ENCODE measurements at places on chromosomes 3 and 15.

DNA sequence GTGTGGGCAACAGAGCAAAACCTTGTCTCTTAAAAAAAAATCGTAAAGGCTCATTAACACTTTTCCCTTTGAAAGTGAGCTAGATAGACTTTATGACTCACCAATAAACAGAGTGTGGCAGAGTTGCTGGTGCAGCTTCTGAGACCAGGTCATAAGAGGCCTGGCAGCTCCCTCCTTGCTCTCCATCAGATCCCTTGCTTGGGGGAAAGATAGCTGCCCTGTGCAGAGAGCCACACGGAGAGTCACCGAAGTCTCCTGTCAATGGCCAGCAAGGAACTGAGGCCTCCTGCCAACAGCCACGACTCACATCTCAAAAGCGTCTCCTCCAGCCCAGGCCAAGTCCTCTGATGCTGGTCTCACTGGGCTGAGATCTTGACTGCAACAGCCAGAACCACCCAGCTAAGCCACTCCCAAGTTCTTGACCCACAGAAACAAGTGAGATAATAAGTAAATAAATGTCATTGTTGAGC, 8.7 kb upstream of the GP9 start:
- DNase-seq = no peak

GRCh38 chr3:101423984-101424888, 88.8 kb downstream of the SENP7 start:
- no peak for DNase-seq

DNA sequence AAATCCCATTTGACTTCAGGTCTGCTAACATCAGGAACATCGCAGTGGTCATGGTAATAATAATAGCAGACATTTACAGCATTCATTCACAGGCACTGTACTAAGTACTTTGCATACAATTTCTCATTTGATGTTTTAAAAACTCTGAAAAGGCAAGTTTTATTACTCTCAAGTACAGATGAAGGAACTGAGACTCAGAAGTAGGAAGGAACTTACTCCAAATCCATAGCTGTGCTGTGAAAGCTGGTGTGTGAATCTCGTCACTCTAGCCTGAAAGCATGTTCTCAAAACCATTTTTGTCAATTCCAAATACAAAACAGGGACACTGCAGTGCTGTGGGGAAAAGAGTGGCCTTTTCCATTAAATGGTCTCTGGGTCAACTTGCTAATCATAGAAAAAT, 179.9 kb downstream of the FAM43A start:
- DNase-seq = no peak

DNA sequence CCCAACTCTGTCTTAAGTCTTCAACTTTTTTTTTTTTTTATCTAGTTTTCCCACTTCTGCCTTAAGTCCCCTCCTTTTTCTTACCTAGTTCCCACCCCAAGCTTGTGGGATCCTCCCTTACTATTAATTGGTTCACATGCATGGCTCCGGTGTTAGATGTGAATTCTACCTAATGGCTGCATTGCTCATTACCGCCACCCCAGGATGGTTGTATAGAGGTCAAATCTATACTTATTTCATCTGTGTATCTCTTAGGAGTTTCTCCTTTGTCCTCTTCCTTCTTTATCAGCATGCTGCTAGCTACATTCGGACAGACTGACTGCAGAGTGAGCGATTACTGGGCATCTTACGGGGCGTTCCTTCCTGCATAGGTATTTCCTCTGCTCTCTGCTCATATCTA, 605.7 kb upstream of the GRM7 start:
- no peak for DNase-seq

- no peak for DNase-seq
These were observed 20.9 kb downstream of the IL12A start for GRCh38 chr3:160009525-160009924.

GRCh38 chr3:82274897-82275296, 513.5 kb upstream of the GBE1 start:
- DNase-seq = no peak

DNA sequence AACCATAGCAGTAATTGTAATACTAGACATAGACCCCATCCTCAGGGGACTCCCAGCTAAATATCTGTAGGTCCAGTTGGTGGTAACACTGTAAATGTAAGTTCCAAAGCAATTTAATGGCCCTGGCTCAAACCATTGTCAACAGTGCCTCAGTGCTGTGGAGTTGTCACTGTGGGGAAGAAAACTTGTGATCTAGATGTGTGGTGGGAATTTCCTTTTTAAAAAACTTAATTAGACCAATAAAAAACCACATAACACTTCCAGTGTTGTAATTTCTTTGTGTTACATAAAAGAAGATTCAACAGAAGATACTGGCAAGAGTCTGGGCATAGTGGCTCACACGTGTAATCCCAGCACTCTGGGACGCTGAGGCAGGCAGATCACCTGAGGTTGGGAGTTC, 138.6 kb upstream of the UMPS start:
- no peak for DNase-seq

- DNase-seq = no peak
These were observed 19.0 kb downstream of the CSPG4 start for GRCh38 chr15:75693501-75694240.

DNA sequence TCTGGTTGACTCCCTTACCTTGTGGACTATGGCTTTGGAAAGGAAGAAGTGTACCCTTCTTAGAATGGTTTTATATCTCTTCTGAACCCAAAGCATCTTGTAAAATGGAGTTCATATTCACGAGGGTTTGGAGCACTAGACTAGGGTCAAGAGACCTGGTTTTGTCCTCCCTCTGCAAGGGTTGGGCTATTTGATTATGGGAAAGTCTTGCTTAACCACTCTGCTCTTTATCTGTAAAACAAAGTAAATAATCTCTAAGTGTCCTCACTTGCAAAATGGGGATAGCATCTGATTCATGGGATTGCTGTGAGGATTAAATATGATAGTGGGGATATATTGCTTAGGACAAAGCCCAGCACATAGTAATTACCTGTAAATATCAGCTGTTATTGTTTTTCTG, 17.9 kb upstream of the SLC2A2 start:
- DNase-seq = no peak

DNA sequence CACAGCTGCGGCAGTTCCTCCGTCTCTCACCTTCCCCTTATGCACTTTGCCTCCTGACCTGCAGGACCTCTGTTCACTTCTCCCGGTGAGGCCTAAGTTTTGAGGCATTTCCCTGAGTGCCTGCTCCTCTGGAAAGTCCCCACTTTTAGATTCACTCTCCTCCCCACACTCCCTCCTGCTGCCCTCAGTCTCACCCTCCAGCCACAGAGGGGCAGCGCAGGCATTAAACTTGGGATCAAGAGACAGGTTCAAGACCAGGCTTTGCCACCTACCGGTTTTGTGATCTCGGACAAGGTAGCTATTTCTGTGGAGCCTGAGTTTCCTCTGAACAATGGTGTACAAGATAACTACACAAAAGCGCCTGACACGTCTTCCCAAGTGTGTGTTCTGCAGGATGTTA, 19.4 kb downstream of the SLC6A11 start:
- no peak for DNase-seq

DNA sequence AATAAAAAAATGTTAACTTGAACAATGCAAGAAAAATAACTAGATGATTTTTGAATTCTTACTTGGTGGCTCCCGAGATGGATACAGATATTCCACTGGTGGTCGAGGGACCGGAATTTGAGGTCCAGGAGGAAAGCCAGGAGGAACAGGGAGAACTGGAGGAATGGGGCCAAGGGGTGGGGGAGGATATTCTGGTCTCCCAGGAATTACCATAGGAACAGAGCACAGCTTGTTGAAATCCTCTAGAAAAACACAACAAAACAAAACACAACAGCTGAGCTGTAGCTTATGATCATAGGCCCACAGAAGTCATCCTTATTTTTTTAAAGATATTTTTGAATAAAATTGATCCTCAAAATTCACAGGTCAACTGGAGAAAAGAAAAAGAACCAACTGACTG, 129.4 kb downstream of the FBN1 start:
- no peak for DNase-seq

DNA sequence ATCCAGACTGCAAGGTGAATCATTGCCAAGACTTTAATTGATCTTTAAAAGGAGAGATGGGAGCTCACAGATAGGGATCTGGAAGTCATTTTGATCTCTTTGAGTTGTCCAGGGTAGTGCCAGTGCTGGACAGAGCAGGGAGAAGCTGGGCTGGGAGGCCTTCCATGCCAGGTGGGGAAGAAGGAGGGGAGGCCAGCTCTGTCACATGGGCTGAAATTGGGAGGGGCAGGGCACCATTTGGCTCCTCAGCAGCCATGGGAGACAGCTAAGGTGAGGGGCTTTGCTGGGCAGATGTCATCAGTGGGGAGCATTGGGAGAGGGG, 23.4 kb downstream of the SMAD6 start:
- DNase-seq = no peak

GRCh38 chr3:192959773-192960172, 42.1 kb upstream of the MB21D2 start:
- no peak for DNase-seq

DNA sequence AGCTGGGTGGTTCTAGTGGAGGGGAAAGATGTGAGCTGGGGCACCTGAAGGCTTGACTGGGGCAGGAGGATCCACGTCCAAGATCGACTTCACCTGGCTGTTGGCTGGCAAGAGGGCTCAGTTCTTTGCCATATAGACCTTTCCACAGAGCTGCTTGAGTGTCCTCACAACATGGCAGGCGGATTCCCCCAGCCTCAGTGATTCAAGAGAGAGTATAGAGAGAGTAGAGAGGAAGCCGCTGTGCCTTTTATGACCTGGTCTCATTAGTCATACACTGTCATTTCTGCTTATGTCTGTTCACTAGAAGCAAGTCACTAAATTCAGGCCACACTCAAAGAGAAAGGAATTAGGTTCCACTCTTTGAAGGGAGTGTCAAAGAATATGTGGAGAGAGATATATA, 101.6 kb downstream of the APBA2 start:
- DNase-seq = no peak

DNA sequence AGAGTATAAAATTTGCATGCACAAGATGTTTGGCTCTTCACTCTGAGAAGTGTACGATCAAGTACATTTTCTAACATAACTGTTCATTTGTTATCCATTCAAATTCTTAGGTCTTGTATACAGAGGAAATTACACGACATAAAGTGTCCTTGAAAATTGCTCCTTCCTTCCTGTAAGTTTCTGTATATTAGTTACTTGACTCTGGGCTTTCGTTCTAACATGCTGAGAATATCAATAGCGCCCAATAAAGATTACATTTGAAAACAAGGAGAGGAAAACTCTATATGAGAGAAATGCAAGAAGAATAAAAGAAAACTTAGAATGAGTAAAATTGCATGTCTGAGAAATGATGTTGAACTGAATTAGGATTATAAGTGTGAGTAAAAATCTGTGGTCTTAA, 722.5 kb upstream of the CADM2 start:
- DNase-seq = no peak

GRCh38 chr15:73660455-73660854, 23.7 kb upstream of the CD276 start:
- no peak for DNase-seq

GRCh38 chr15:60340207-60340921, 57.4 kb downstream of the ANXA2 start:
- DNase-seq = no peak

DNA sequence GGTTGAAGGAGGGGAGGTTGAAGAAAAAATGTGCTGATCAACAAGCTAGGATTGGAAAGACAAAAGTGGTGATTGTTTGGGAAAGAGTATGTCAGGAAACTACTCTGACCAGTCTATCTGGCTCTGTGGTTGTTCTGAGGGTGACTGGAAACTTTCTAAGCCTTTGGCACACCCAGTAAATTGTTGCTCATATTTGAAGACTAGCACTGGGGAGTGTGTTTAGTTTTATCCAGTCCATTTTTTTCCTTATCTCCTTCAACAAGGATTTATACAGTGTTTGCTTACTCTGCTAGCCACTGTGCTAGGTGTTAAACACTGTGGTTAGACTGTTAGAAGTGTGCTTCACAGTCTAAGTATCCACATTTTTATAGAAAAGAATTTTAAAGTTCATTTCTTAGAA, 28.8 kb downstream of the PPM1L start:
- DNase-seq = no peak

- DNase-seq = no peak
These were observed 86.7 kb downstream of the EBLN2 start for GRCh38 chr3:73148206-73148605.

GRCh38 chr3:135667061-135667460, 298.5 kb upstream of the PPP2R3A start:
- no peak for DNase-seq

DNA sequence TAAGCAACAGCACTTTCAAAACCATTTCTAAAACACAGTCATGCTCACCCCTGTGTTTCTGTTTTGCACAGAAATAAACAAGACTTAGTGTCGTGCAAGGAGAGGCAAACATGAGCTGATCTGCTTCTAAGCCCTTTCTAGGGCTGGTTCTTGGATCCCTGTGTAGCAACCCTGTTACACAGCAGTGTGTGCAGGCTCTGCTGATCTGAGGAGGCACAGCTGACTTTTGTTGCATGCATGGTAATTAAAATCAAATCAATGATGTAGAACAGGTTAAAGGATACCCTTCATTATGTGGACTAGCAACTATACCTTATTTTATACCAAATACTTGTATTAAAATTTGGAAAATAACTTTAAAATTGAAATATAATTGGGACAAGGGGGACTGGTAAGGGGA, 234.8 kb downstream of the PDZRN3 start:
- DNase-seq = no peak

DNA sequence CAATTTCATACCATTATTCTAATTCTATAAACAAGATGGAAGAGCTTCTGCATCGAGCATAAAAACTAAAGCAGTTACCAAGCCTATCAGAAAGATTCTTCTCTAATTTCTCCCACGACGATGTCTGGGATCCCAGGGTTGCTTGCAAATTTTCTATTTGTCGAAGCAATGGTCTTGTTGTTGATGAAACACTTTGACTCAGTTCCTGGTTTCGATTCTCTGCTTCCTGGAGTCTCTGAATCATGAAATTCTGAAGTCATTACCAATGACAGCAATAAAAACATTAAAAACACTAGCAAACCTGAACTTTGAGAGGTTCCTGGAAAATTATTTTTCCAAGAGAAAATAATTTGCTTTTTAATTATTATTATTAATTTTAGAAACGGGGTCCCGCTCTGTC, 18.7 kb downstream of the TMF1 start:
- no peak for DNase-seq

- no peak for DNase-seq
These were observed 30.7 kb upstream of the CSTA start for GRCh38 chr3:122294359-122294758.

DNA sequence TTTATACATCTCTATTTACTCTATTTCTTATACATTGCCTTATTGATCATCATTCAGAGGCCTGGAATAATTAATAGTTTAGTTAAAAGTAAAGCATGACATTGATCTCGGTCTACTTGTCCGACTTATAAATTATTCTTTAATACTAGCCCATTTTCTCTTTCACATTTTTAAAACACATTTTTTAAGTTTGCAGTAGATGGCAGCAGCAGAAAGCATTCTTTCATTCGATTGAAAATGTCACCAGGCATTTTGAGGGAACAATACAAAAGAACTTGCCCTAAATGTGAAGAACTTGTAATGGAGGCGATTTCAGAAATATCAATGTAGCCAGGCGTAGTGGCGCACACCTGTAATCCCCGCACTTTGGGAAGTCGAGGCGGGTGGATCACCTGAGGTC, 15.5 kb upstream of the MAP3K13 start:
- no peak for DNase-seq

GRCh38 chr3:176328666-176329065, 868.6 kb downstream of the TBL1XR1 start:
- no peak for DNase-seq

GRCh38 chr3:7074217-7074616, 213.3 kb downstream of the GRM7 start:
- DNase-seq = no peak
